Esophagus squamous epithelium (tissue), 5 donors: ENCODE measurements at places on chromosomes 13 and 19. TPM values are rescaled to one million over a fixed set of nuclear protein-coding genes. Genes with fewer than 3 reads are reported as not detected.
A peak's percentile ranks its signal among the peaks of the same experiment; 100 is the strongest.

Gene DIRAS1
- 2.1 TPM for total RNA-seq

Gene ADM5
- total RNA-seq: 2.8 TPM

Gene CLN5
- total RNA-seq: 6.8 TPM

Gene ZNF444
- total RNA-seq: 10.6 TPM

Gene RNF225
- total RNA-seq: 5.0 TPM

Gene SIGLEC8
- total RNA-seq: 0.31 TPM

Gene ZNF439
- 1.6 TPM for total RNA-seq

Gene GJB6
- total RNA-seq: 147 TPM

Gene CEACAM4
- not detected for total RNA-seq

Gene SYNE4
- 0.95 TPM for total RNA-seq

Gene HCN2
- total RNA-seq: 0.15 TPM

DNA sequence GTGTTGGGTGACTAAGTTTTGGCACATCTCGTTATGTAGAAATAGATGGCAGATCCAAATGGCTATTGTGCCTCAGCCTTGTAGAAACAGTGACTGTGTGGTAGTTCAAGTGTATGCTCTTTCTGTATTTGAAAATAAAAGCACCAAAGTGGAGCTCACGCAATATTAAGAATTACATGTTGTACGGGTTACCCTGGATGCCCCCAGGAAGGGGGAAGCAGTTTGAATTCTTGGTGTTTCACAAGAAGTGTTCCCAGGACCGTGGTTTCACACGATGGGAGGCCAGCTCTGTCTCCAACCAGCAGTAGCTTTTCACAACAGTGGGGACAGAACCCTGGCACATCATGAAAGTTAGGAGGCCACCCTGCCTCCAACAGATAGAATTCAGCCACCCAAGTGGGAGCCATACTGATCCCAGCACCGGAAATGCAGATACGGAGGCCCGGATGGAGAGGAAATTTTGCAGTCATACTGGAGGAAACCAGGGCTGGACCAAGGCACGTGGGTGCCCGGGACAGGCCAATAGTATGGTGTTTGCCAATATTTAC, 8.9 kb downstream of the FLT1 start:
- DNase-seq: no peak
- no peaks in the 10 kb centered on the region for H3K4me1 ChIP-seq
- H3K27ac ChIP-seq: no peak overlapping the region
- no peak overlapping the region for H3K4me3 ChIP-seq
- H3K36me3 ChIP-seq: no peaks in the 10 kb centered on the region
- peaks cover 71% of the 10 kb centered on the region for H3K27me3 ChIP-seq

DNA sequence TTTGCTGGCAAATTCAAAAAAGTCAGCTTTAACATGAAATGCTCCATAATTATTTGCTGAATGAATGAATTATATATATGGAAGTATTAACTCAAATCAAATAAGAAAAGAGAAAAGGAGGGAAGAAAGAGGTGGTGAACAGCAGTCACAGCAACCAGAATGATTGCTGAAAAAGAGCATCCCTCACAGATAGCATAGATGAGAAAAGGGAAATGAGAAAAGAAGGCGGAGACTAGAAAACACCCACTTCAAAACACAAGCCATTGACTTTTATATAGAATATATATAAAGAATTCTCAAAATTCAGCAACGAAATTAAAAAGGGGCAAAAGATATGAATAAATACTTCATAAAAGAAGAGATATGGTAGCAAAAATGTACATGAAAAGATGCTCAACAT, 75.2 kb downstream of the CAB39L start:
- H3K27ac ChIP-seq: peak overlapping the region; percentile 39
- no peaks in the 10 kb centered on the region for H3K27me3 ChIP-seq
- no peaks in the 10 kb centered on the region for H3K36me3 ChIP-seq
- H3K4me3 ChIP-seq: no peak overlapping the region

DNA sequence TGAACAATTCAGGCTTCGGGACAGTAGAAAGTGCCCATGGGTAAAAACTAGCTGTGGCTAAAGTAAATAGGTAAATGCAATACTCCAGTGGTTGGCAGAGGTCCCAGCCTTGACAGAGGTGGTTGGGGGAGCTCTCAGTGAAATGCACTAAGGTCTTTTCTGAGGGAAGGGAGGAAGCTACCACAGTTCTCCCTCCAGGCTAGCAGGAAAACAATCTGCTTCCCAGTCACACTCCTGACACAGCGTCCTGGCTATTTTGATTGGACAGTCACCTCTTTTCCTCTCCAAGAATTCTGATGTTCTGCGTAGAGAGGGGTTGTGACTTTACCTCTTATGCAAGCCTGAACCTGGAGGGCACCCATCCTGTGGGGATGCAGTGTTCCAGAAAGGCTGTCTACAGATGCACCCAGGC, 128.7 kb downstream of the CYSLTR2 start:
- no peaks in the 10 kb centered on the region for H3K36me3 ChIP-seq
- H3K27ac ChIP-seq: no peak overlapping the region
- DNase-seq: no peak
- H3K4me3 ChIP-seq: no peak overlapping the region
- H3K27me3 ChIP-seq: no peaks in the 10 kb centered on the region

- peaks cover 9% of the 10 kb centered on the region for H3K4me1 ChIP-seq
- H3K27me3 ChIP-seq: no peaks in the 10 kb centered on the region
- H3K36me3 ChIP-seq: no peaks in the 10 kb centered on the region
- no peak for DNase-seq
- no peak overlapping the region for H3K27ac ChIP-seq
These were observed 472.7 kb downstream of the RFC3 start for GRCh38 chr13:34290661-34291060.

DNA sequence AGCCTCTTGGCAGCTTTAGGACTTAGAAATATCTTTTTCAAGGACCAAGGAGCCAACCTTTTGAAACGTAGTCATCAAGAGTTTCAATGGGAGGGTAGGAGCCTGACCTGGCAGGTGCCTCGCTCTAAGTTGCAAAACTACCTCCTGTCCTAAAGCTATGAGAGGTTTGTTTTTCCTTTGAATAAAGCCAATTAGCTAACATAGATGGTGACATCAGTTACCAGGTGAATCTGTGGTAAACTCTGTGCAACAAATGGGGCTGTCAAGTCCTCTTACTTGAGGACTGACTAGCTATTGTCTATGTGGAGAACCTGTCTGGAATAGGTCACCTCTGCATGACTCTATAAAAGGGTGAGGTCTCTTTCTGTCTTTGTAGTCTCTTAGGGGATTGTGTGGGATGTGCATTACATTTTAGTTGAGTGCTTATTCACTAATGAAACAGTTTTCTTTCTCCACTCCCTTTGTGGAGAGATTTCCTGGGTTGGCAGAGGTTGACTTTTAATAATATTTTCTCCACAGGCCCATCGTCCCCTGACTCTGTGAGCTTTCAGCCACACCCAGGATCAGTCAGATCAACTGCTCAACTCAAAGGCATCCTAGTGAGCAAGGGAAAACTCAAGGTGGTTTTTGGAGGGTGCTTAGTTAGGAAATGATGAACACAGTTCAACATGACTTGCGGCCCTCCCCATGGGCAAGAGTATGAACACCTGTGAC, 9.9 kb downstream of the ARL11 start:
- H3K27me3 ChIP-seq: no peaks in the 10 kb centered on the region
- H3K4me3 ChIP-seq: no peak overlapping the region
- H3K27ac ChIP-seq: peak overlapping the region; percentile 84
- H3K4me1 ChIP-seq: peaks cover 60% of the 10 kb centered on the region
- DNase-seq: no peak

GRCh38 chr19:35433448-35433847, 14.6 kb upstream of the FFAR2 start:
- H3K4me3 ChIP-seq: peak overlapping the region; percentile 13
- H3K27ac ChIP-seq: peak overlapping the region; percentile 5
- H3K27me3 ChIP-seq: no peaks in the 10 kb centered on the region
- H3K4me1 ChIP-seq: peaks cover 55% of the 10 kb centered on the region

DNA sequence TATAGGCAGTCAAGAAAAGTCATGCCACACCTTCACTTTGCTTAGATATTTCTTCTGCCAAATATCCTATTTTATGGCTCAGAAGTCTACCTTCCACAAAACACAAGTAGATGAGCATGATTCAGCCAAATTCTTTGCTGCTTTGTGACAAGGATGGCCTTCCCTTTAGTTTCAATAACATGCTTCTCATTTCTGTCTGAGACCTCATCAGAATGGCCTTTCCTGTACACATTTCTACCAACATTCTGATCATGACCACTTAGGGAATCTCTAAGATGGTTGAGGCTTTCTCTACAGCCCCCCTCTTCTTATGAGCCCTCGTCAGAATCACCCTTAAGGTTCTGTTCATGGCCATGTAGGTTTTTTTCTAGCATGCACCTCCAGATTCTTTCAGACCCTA, 96.2 kb downstream of the COL4A2 start:
- no peak overlapping the region for H3K4me3 ChIP-seq
- peaks cover 68% of the 10 kb centered on the region for H3K4me1 ChIP-seq
- no peaks in the 10 kb centered on the region for H3K27me3 ChIP-seq
- no peaks in the 10 kb centered on the region for H3K36me3 ChIP-seq
- no peak overlapping the region for H3K27ac ChIP-seq
- DNase-seq: no peak

GRCh38 chr19:32458500-32459123, 53.0 kb downstream of the DPY19L3 start:
- DNase-seq: no peak
- no peaks in the 10 kb centered on the region for H3K27me3 ChIP-seq
- H3K4me3 ChIP-seq: no peak overlapping the region
- peaks cover 72% of the 10 kb centered on the region for H3K36me3 ChIP-seq
- no peak overlapping the region for H3K27ac ChIP-seq
- no peaks in the 10 kb centered on the region for H3K4me1 ChIP-seq

GRCh38 chr13:72316716-72317115, 410.7 kb downstream of the MZT1 start:
- no peaks in the 10 kb centered on the region for H3K27me3 ChIP-seq
- no peak overlapping the region for H3K27ac ChIP-seq
- H3K4me1 ChIP-seq: no peaks in the 10 kb centered on the region
- H3K4me3 ChIP-seq: no peak overlapping the region
- no peak for DNase-seq
- no peaks in the 10 kb centered on the region for H3K36me3 ChIP-seq

DNA sequence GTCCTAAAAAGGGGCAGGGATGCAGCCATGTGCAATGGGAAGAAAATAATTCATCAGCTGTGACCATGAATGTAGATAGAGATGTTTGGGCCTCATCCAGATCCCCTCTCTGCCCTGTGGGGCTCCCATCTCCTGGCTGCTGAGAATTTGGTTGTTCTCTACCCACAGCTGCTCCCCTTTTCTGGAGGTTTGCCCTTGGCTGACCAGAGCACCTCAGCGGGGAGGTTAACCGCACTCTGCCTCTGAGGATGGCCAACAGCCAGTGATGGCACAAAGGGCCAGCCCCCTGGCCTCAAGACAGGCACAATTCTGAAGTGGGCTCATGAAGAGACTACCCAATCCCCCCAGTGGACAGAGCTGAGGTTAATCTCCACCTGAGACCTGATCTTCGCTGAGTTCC, 61.5 kb upstream of the SERP2 start:
- DNase-seq: no peak
- peaks cover 17% of the 10 kb centered on the region for H3K4me1 ChIP-seq
- no peaks in the 10 kb centered on the region for H3K36me3 ChIP-seq

DNA sequence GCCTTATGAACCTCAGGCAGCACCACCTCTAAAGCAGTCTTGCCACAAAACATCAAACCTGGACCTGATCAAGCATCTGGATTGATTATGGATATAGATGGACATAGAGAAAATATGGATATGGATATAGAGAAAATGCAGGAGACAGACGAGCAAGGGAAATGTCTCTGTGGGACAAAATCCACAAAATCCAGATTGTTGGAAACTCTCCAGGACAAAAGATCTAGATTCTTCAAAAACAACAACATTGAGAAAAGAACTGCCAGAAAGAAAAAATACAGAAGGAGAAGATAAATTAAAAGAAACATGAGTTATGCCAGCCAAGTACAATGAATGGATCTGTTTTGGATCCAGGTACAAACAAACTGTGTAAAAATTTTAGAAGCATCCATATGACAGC, 1176.5 kb downstream of the UQCRFS1 start:
- no peak for DNase-seq
- H3K4me3 ChIP-seq: no peak overlapping the region
- no peaks in the 10 kb centered on the region for H3K36me3 ChIP-seq

DNA sequence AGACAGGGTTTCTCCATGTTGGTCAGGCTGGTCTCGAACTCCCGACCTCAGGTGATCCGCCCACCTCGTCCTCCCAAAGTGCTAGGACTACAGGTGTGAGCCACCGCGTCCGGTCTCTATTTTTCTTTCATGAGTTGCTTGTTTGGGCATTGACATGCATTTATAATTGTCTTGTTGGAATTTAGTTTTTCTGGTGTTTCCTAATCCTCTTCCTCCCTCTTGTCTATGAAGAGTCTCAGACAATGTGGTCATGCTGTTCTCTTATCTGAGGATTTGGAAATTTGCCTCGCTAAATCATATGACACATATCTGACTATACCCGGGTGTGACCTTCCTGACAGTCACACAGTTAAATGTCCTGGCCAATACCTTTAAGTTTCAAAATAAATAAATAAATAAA, 7.4 kb upstream of the CEACAM18 start:
- H3K4me1 ChIP-seq: no peaks in the 10 kb centered on the region
- no peak overlapping the region for H3K4me3 ChIP-seq
- no peak overlapping the region for H3K27ac ChIP-seq
- H3K27me3 ChIP-seq: peaks cover 36% of the 10 kb centered on the region
- DNase-seq: no peak

- no peak for DNase-seq
- peaks cover 34% of the 10 kb centered on the region for H3K27me3 ChIP-seq
- peak overlapping the region; percentile 20 for H3K4me3 ChIP-seq
These were observed 20.8 kb upstream of the SGCG start for GRCh38 chr13:23159760-23160637.

DNA sequence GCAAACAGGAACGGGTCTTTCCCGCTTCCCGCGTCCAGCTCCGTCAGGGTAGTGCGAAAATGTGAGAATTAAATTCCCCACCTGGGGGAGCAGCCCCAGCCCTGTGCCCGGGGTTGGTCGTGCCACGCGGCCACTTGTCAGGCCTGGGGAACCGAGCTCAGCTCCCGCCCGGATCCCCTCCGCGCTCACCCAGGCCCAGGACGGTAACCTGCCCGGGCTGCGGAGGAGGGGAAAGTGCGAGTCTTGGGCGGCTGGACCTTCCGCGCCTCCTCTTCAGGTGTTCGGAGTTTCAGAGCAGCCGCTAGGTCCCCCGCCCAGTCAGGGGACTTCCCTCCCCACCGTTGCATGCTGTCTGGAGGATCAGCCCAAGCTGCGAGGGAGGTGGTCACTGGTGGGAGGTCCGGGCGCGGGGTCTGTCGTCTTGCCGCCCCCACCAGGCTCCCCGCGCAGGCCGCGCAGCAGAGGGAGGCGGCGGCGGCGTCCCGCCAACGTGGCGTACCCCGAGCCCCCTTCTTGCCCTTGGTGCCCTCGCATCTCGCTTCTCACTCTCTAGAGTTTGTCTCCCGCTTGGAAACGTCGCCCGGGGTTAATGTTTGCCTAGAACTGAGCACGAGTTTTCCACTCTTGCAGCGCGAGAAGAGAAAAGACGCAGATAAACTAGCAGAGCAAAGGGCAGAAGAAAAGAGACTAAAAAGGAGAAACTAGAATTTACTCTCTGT, 8.1 kb downstream of the URAD start:
- no peak overlapping the region for H3K4me3 ChIP-seq
- no peak for DNase-seq
- no peak overlapping the region for H3K27ac ChIP-seq
- peaks cover 34% of the 10 kb centered on the region for H3K27me3 ChIP-seq
- no peaks in the 10 kb centered on the region for H3K36me3 ChIP-seq

GRCh38 chr13:32159137-32159869, 127.7 kb downstream of the FRY start:
- no peaks in the 10 kb centered on the region for H3K36me3 ChIP-seq
- no peak overlapping the region for H3K27ac ChIP-seq
- H3K27me3 ChIP-seq: no peaks in the 10 kb centered on the region
- no peak for DNase-seq
- no peaks in the 10 kb centered on the region for H3K4me1 ChIP-seq
